ENCODE measurements at places on chromosomes 2 and 18.
A peak's percentile ranks its signal among the peaks of the same experiment; 100 is the strongest.

- no peak for DNase-seq
Observed at GRCh38 chr18:77400561-77400960, 150.9 kb downstream of the GALR1 start.

GRCh38 chr2:12341920-12342319 is 374.8 kb upstream of the TRIB2 start:
- DNase-seq: peak; percentile 60

- DNase-seq: no peak
Observed at GRCh38 chr2:9236045-9236344, 29.4 kb downstream of the ASAP2 start.

GRCh38 chr2:18787726-18788125 is 198.4 kb upstream of the NT5C1B start:
- no peak for DNase-seq

- no peak for DNase-seq
Observed at GRCh38 chr18:5627776-5628511, 84.1 kb upstream of the EPB41L3 start.

GRCh38 chr18:67742954-67743353 is 226.4 kb upstream of the DSEL start:
- DNase-seq: no peak

GRCh38 chr18:55262021-55262560 is 302.8 kb upstream of the CCDC68 start:
- DNase-seq: no peak

DNA sequence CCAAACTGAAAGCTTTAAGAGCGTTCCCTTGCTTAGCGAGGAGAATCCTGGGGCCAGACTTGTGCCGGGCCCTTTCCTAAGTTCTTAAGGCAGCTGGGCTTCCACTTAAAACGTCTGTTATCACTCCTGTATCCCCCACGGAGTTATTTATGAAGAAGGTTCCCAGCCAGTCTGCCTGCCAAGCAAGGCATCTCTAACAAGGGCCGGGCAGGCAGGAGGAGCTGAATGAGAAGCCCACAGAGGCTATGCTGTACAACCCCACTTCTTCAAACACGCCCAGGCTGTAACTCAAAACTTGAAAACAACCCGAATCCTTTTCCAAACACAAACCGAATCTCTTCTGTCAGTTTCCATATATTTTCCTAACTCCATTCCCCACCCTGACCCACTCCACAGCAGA is 39.0 kb upstream of the ZFP36L2 start:
- no peak for DNase-seq

DNA sequence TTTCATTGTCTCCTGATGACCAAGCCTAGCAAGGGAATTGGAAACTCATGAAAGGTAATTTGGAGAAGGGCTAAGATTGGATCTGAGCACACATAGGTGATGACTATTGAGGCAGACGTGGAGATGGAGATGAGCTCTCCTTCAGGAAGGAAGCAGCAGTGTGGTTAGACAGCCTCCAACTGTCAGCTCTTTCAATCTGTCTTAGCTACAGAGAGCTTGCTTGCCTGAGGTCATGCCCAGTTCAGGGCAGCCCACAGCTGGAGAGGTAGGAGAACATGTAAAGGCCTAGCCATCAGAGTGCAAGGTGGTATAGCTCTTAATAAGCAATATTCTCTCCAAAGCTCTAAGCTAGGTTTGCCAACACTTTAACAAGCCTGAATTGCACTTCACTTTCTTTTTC is 79.2 kb downstream of the THSD7B start:
- DNase-seq: no peak

DNA sequence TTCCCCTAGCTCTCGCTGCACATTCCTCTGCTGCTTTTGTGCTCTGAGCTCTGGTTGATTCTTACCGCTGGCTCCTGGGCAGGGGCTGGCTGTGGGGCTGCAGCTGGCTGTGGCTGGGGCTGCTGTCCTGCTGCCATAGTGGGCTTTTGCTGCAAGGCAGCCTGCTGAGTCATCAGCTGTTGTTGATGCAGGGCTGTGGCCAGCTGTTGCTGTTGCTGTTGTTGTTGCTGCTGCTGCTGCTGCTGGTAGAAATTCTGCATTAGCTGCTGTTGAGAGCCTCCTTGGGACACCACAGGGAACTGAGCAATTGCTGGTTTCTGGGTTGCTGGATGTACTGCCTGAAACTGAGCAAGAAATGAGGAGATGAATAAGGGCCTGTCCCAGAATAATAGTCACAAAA is 77.2 kb upstream of the NFU1 start:
- no peak for DNase-seq

GRCh38 chr2:157172239-157172638 is 85.3 kb upstream of the GALNT5 start:
- no peak for DNase-seq

- no peak for DNase-seq
Observed at GRCh38 chr2:15302154-15302553, 259.0 kb downstream of the NBAS start.

- DNase-seq: no peak
Observed at GRCh38 chr2:160124571-160124970, 62.2 kb upstream of the PLA2R1 start.

- DNase-seq: no peak
Observed at GRCh38 chr2:150051004-150051403, 436.5 kb downstream of the RND3 start.

GRCh38 chr18:24538414-24539264 is 78.2 kb downstream of the HRH4 start:
- no peak for DNase-seq

DNA sequence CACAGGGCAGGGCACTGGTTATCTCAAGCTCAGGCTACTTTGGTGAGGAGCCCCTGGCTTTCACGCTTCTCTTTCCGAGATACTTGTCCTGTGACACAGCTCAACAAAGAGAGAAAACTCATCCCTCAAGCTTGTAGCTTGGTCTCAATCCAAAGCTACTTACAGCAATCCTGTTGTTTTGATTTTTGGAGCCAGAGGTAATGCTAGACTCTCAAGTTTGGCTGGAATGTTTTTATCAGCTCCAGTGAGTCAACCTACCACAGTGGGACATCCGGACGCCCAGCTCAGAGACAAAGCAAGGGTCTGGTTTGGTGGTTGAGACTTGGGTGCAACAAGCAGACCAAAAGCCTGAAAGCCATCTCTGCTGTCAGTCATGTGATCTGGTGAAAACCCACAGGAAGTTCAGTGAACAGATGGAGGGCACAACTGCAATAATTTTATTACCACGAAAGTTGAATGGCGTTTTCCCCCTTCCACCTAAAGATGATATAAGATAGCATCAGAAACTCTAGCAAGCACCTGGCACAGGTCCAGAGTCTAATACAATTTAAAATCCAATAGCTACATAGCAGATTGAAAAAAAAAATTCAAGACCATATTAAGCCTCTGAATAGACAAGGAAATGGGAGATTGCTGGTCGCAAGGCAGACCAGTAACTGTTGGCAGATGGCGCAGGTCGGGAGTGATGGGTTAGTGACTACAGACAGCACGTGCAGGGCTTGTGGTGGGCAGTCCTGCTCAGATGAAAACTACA is 102.3 kb upstream of the SMAD7 start:
- peak; percentile 90 for DNase-seq

DNA sequence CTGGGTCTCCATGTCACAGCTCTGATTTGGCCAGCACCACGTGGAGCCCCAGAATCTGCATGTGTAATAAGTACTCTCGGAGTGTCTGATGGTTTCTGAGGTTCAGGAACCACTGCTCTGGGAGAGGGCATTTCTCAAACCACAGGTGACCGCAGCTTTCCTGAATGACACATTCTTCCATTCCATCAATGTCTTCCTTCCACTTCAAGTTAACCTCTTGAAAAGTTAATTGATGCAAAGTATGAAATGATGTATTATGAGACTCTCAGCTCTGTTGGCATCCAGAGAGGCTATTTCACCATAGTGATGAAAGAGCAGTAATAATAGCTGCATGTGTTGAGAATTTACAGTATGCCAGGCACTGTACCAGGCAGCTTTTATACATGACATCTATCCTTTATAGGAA is 61.3 kb upstream of the CRIM1 start:
- no peak for DNase-seq

DNA sequence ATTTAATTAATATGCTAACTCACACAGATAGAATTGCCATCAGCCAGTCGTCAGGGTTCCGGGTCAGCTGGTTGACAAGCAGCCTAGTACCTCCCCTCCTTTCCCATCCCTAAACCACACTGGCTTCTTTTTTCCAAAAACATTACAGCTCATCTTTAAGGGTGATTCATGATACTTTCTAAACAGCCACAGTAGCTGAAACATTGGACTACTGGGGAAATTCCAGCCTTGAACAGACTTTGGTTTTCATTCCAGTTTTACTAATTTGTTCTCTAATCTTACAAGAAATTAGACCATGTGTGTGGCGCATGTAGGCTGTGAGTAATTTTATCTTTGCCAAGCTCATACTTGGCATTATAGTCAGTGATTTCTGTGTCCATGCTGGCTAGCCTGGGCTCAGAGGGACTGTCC is 110.8 kb downstream of the FMNL2 start:
- DNase-seq: peak; percentile 27

GRCh38 chr18:9466846-9467245 is 8.5 kb upstream of the RALBP1 start:
- no peak for DNase-seq

- no peak for DNase-seq
Observed at GRCh38 chr2:113027691-113028090, 22.4 kb downstream of the IL36A start.

DNA sequence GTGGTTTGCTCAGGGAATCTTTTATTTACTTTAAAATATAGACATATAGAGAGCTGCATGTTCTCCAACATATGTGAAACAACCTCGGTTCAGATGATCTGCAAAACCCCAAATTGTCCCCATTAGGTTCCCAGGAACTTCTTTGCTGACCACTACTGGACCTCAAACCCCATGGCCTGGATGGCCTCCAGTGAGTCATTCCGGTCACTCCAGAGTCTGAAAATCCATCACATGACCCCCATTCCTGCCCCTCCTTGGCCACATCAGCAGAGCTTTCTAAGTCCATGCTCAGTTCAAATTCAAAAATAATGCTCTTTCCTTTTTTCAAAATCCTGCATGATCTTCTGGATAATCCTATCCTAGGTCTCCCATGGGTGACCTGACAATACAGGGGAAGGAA is 271.0 kb downstream of the TNS1 start:
- DNase-seq: no peak

All from HS-27A (cell line).